ENCODE measurements at places on chromosomes 6 and 20. TPM values are rescaled to one million over a fixed set of nuclear protein-coding genes. Genes with fewer than 3 reads are reported as not detected.

Gene ME1
- total RNA-seq: 16.1 TPM

Gene GINS1
- 20.0 TPM for total RNA-seq

Gene MCUR1
- total RNA-seq: 5.7 TPM

Gene DUSP15
- total RNA-seq: not detected

Gene GSTA4
- 22.1 TPM for total RNA-seq

Gene RAMACL
- total RNA-seq: 2.4 TPM

Gene ZHX3
- total RNA-seq: 9.0 TPM

Gene RSPO3
- 2.8 TPM for total RNA-seq

Gene HLA-DRB5
- total RNA-seq: not detected

Gene PEDS1
- total RNA-seq: 35.3 TPM

Gene BPIFB1
- not detected for total RNA-seq

Gene PRPH2
- 0.21 TPM for total RNA-seq

Gene MDFI
- total RNA-seq: 26.8 TPM

Gene AVP
- total RNA-seq: not detected

Gene CTCFL
- total RNA-seq: not detected

Gene MTFR2
- total RNA-seq: 4.5 TPM

Gene TPD52L1
- 3.7 TPM for total RNA-seq
